ENCODE measurements at places on chromosomes 6 and 20.
A peak's percentile ranks its signal among the peaks of the same experiment; 100 is the strongest.

GRCh38 chr6:38179300-38179699 is 359.8 kb downstream of the ZFAND3 start:
- DNase-seq, result no peak

DNA sequence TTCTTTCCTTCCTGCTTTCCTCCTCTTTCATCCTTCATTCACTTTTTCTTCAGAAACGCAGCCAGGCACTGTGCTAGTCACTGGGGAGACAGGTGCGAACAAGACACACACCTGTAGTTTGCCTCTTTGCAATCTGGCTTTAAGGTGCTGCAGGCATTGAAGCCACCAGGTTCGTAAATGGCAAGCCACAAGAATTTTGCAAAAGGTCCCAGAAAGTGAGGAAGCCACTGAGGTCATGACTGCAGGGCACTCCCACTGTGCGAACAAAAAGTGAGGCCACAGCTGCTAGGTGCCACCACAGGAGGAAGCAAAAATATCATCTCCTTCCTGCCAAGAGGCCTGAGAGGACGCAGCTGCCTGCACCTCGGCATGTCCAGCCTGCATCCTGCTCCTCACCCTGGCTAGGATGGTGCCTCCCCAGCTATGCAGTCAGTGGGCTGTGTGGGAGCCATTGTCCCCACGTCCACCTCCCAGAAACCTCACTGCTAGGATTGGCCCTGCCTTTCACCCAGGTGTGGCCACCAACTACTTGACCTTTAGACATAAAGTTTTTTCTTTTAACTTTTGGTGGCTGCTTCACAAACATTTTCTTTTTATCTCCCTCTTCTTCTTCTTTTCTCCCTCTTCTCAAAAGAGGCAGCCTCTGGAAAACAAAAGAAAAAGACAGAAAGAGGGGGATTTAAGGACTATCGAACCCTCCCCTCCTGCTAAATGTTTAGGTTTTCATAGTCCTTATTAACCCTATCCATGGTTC is 230.8 kb downstream of the BCAS1 start:
- peak; percentile 68 for DNase-seq

DNA sequence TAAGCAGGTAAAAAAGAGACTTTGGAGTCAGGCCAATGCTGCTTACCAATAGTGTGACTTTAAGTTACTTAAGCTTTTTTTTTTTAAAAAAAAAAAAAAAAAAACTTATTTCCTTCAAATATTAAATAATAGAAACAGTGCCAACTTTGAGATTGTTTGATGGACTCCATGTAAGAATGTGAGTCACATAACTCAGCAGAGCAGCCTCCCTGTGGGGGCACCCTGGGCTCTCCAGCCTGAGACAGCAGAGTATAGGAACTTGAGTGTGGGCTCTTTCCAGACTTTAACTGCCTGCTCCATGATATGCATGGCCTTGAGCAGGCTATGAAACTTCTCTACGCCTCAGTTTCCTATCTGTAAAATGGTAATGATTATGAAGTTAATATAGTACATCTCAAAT is 113.3 kb upstream of the SAMD5 start:
- no peak for DNase-seq

- no peak for DNase-seq
Measured at GRCh38 chr6:129500958-129501739, 208.8 kb downstream of the ARHGAP18 start.

DNA sequence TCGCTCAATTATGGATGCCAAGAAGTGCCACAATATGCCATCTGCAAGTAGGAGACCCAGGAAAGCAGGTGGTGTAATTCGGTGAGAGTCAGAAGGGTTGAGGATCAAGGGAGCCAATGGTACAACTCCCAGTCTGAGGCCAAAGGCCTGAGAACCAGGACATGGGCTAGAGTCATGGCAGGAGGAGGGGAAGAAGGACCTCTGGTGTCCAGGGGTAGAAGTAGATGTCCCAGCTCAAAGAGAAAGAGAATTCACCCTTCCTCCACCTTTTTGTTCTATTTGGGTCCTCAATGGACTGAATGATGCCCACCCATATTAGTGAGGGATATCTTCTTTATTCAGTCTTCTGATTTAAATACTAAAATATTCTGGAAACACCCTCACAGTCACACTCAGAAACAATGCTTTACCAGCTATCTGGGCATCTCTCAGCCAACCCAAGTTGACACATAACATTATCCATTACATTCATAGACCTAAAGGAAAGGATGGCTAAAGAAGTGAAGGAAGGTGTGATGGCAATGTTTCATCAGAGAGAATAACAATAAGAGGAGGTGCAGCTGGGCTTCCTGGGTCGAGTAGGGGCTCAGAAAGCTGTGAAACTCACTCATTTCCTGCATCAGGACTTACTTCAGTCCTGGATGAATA is 21.2 kb upstream of the HLA-DQA1 start:
- DNase-seq, result no peak

DNA sequence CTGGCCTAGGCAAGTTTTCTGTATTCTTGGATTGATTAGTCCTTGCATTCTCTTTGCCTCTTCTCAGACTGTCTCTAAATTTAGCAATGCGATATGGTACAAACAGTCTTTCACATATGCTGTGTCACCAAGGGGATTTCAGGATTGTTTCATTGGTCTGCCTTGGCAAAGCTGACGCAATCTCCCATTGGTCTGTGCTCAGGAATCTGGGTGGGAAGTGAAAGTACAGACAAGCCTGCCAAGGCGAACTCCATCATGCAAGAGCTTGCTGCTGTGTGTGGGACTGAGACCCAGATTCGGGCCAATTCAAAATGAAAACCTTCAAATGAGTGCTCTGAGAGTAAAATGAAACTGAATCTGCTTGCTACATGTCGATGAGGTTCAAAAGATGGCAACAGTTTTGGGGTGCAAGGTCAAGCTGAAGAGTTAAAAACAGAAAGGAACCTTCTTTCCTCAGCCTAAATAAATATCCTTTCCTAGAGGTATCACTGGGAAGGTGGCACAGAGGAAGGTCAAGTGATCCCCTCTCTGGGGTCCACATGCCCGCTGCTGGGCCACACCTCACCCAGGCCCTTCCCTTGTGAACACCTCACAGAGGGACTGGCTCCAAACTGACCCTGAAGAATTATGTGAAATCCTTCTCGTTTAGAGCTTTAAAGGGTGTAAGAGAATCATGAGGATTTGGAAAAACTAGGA is 198.8 kb upstream of the PREP start:
- DNase-seq, result peak; percentile 44

DNA sequence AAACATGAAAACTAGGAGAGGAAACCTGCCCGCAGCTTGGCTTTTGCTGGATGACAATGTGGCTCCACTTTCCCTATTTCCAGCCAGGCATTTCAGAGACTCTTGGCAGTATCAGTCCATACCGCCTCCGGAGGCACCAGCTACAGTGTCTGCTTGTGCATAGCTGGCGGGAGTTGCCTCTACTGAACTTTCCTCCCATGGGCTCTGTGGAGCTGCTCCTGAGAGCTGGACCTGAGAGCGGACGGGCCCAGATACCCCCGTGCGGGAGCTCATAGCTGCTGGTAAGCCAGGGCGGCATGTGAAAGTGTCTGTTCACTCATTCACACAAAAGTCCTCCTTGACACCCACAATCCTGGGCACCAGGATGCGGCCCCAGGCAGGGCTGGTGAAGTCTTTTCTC is 130.3 kb upstream of the PMEPA1 start:
- DNase-seq, result no peak

- no peak for DNase-seq
Measured at GRCh38 chr6:40349123-40349900, 237.9 kb downstream of the LRFN2 start.

- DNase-seq, result no peak
Measured at GRCh38 chr6:44216677-44217331, at the start of gene MYMX. MYMX (plus strand) TSS chr6:44216926; CDS start chr6:44217472, 546 bp downstream.

- DNase-seq, result no peak
Measured at GRCh38 chr6:36809941-36810803, 29.1 kb downstream of the CPNE5 start.

GRCh38 chr6:97136626-97137358 is 146.2 kb downstream of the MMS22L start:
- DNase-seq, result no peak

DNA sequence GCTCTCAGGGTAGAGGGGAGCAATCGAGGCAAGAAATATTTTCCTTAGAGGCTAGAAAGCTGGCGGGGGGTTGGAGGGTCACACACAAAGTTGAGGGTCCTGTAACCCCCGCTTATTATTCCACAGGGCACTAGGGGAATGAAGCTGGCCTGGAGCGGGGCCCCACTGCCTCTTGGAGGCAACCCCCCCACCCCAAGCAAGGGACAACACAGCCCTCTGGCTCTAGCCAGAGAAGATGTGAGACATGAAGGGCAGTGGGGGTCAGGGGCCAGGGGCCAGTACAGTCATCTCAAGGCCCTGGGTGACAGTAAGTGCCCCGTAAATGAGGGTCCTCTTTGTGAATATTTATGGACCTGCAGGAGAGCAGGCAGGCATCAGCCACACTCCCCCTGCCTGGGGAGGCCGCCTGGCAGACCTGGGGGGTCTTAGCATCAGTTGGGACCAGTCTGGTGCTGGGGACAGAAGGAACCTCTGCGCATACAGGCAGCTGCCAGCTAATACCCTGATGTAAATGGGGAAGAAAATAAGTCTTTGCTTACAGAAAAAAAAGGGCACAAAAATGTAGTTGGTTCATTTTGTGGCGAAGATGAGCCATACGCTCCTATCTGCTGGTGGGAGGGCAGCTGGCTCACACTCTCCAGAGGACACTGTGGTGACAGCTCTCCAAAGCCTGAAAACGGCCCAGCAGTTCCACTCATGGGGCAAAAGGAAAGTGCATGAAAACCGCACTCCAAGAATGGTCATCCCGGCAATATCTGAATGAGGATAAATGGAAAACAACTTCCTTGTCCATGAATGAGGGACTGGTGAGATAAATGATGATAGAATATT is 21.9 kb downstream of the SPATA2 start:
- DNase-seq, result no peak

DNA sequence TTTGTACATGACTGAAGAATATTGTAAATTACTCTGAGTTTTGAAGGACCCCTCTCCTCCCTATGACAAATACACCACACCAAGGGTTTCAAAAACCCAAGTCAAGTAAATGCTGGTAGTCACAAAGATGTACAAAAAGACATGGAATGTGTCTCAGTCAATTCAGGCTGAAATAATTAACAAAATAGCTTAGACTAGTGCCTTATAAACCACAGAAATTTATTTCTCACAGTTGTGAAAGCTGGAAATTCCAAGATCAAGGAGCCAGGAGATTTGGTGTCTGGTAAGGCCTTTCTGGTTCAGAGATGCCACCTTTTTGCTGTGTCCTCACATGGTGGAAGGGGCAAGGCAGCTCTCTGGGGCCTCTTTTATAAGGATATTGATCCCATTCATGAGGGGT is 202.3 kb upstream of the RIN2 start:
- no peak for DNase-seq

DNA sequence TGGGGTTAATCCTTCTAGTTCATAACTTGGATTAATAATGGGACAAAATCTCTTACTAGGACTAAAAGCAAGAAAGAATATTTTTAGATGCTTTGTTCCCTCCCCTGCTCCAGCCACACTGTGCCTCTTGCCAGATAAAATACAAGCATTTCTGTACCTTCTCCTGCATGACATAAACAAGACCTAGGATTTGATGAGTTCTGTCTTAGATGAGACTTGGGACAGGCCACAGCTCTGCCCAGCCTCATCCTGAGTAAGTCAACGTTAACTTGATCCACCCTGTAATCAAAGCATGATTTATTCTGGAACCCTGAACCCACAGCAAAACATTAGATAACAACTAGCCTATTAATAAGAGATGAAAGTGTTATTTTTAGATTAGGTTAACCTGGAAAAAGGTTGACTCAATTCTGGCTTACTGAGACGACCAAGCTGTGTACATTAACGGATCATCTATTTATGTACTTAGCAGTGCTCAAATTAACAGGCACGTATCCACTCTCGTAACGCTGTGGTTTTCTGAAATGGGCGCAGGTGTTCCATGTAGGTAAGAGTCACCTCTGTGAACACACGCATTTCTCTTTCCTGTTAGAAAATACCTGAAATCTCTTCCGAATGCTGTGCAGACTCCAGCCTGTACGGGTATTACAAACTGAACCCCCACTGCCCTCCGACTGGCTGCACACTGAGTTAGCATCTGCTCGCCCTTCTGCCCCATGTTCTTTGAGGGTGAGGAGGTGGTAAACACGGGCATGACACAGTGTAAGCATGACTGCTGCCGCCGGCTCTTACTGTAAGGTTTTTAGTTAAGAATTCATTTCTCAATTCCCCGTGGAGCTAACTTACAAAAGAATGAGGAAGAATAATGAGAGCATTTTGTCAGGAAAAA is 132.1 kb upstream of the FOXQ1 start:
- no peak for DNase-seq

DNA sequence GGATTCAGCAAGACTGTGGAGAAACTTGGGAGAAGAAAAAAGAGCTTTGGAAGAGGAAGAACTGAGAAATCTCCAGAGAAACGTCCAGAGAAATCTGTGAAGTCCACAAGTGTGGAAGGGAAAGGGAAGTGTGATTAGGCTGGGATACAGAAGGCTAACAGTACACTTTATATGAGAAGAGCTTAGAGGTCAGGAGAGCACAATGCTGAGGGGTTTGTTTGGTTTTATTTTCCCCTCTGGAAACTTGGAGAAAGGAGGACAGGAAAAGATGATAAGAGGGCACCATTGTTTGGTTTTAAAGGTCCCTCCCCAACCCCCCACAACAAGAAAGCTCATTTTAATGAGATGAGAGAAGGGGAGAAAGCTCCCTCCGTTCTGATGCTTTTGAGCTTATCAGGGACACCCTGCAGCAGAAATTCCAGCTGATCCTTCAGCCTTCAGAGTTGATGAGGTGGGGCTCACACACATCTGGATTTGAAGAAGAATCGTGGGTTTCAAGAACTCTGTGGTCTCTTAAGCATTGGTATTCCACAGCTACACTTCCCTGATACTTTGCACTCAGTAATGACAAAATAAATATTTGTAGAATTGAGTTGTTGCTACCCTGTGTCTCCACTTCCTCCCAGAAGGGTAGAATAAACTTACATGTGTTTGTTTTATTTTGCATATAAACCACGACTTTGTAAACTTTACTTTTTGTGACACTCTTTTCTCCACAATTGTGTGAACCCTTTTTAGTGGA is 1.9 kb downstream of the NT5E start:
- DNase-seq, result no peak

DNA sequence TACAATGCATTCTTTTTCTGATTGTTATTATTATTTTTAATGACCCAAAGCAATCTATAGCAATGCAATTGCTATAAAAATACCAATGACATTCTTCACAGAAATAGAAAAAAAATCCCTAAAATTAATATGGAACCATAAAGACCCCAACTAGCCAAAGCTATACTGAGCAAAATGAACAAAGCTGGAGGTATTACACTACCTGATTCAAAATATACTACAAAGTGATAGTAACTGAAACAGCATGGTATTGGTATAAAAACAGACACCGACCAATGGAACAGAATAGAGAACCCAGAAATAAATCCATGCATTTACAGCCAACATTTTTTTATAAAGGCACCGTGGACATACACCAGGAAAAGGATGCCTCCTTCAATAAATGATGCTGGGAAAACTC is 60.5 kb upstream of the EEF1A1 start:
- DNase-seq, result no peak

- DNase-seq, result no peak
Measured at GRCh38 chr6:36127462-36128016, 2.8 kb upstream of the MAPK13 start.

All from colonic mucosa (tissue), 4 donors.